ENCODE measurements at places on chromosomes 4 and X. TPM values are rescaled to one million over a fixed set of nuclear protein-coding genes. Genes with fewer than 3 reads are reported as not detected.

The RS1 gene
- total RNA-seq = not detected

The ITGB1BP2 gene
- total RNA-seq = 1.4 TPM

The STK26 gene
- total RNA-seq = 0.33 TPM

The FGFR3 gene
- total RNA-seq = 0.79 TPM

The NR0B1 gene
- total RNA-seq = not detected

GRCh38 chr4:36399762-36400353 is 118.4 kb downstream of the DTHD1 start:
- no peak for DNase-seq

DNA sequence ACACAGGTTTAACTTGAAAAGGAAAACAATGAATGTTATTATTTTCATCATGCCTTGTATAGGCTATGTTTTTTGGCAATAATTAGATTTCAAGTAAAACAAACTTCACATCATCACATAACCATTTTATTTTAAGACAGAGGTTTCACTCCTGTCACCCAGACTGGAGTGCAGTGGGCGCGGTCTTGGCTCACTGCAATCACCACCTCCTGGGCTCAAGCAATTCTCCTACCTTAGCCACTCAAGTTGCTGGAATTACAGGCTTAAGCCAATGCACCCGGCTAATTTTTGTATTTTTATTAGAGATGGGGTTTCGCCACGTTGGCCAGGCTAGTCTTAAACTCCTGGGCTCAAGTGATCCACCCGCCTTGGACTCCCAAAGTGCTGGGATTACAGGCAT is 658.6 kb upstream of the ATOH1 start:
- DNase-seq = no peak

- DNase-seq = no peak
These were observed 35.5 kb downstream of the NWD2 start for GRCh38 chr4:37279894-37280592.

DNA sequence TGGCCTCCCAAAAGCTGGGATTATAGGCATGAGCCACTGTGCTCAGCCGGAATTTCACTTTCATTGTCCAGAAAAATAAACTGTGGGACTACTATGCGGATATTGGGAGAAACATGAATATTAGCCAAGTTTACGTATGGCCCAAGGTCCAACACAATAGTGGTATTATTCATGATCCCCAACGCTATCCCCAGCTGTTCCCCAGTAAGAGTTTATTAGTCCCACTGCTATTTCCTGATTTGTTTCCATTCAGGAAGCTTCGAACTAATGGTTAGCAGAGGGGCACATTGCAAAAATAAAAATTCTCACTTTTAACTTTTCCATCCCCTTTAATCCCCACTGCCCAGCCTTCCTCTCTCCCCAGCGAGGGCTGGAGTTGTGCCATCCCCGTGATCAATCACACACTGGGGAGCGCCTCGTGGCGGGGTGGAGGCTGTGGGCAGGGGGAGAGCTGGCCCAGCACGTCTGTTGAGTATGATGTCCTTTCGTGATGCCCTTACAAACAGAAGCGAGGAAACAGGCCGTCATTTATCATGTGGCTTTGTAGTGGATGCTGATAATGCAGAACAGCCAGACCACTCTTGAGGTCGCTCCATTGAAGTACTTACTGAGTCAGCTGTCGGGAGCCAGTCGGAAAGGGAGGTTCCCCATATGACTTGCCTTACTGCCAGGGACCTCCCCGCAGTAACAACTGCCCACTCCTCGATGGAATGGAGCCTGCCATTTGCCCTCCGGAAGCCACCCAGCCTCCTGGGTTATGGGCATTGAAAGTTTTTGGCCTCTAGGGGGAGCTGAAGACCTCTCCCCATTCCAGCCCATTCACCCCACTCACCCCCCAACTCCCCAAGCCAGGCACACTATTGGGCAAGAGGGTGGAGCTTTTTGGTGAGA is 117.0 kb downstream of the KDR start:
- peak; percentile 76 for DNase-seq

- DNase-seq = no peak
These were observed 169.9 kb upstream of the FMR1 start for GRCh38 chrX:147741776-147742175.

DNA sequence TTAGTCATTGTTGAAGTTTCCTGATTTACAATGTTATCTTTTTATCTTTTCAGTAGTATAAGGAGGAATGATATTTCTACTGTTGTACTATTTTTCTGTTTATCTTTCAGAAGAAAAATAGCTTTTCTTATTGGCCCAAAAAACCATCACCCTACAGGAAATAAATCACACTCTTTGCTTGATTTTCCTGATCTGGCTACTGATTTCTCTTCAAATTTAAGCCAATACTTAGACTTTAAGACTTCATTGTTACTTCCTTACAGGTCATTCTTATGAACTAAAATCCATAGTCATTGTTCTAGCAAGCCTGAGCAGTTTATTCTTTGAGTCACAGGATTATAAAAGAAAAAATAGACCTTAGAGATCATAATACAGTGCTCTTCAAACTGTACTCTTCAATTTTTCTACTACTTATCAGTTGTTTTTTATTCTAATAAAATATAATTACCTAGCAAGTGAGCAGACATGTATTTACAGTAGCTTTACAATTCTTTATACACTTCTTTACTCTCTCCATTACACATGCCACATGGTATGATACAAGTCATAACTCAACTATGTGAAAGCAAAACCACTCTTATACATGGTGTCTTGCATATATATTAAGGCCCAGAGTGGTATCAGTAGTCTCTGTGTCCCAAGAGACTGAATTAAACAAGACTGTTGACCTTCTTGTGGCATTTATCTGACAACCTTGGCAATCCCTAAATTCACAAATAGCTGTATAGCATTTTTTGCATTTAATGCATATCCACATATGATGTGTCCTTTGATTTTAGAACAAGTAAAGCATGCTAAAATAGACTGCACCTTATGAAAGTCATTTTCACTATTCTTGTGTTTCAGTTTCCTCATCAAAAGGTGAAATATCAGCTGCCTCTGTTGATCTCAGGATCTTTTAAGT is 47.9 kb downstream of the TET2 start:
- DNase-seq = peak; percentile 11

All from pulmonary artery endothelial cell (primary cell).